Left cardiac atrium (tissue), 4 donors: ENCODE measurements at places on chromosomes 11 and 22.

GRCh38 chr22:28514321-28514821 is 165.3 kb downstream of the TTC28 start:
- DNase-seq = no peak

DNA sequence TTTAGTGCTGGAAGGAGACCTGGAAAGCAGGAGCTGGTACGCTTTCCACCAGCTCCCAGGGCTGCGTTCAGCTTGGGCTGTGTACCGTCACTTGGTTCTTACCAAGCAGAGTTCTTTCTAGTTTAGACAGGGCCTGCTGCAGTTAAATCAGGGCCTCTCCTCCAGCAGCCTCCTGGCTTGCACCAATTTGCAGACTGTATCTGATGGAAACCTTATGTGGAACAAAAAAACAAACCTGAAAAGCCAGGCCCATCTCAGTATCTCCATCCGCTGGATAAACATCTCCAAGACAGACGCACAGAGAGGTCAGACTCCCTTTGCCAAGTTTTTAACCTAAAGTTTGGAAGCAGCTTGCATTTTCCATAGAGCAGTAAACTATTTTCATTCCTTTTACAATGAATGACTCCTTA is 288.6 kb upstream of the SORL1-AS1 start:
- no peak for DNase-seq

GRCh38 chr11:46197421-46197820 is 76.2 kb upstream of the PHF21A start:
- DNase-seq = no peak

GRCh38 chr11:91926965-91927364 is 297.7 kb upstream of the FAT3 start:
- DNase-seq = peak; percentile 45

- no peak for DNase-seq
Measured at GRCh38 chr11:70103256-70103975, 25.3 kb downstream of the ANO1 start.
